Activated T-cell treated with anti-CD3 and anti-CD28 coated beads, Interleukin-2, amount 50 U/mL, for 24 hours (primary cell): ENCODE measurements at places on chromosomes 13 and 19.

DNA sequence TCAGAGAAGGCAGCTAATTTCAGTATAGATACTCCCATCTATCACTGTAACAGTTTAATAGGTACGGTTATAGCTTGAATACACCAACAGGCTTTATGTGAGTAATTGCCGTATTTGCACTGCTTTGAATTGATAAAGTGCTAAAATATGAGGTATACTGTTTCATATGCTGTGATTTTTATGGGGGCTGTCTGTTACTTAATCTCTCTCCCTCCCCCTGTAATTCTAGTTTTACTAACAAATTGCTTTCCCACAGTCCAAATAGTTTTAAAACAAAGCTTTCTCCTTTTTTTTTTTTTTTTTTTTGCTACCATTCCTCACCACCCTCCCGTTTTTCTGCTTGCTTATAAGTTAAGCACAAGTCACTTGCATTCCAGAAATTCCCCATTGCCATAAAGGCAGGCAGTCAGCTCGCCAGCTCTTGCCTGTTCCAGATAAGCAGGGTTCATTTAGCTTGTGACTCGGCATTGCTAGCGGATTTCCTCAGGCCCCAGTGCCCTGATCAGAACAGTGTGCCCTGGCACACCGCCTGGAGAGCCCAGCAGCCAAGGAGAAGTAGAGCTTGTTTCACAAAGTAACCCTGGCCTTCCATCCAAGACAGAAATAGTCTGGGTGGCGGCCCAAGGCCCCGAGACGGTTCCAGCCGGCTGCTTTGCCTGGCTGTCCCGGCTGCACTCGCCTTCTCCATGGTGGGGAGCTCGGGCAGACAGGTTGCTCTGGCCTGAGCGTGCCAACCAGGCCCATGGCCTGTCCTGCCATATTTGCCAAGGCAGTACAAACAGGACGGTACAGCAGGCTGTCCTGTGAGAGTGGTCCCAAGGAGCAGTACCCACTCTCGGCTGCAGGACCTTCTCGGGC lies 43.5 kb upstream of the NPAS1 start:
- no peak for DNase-seq

DNA sequence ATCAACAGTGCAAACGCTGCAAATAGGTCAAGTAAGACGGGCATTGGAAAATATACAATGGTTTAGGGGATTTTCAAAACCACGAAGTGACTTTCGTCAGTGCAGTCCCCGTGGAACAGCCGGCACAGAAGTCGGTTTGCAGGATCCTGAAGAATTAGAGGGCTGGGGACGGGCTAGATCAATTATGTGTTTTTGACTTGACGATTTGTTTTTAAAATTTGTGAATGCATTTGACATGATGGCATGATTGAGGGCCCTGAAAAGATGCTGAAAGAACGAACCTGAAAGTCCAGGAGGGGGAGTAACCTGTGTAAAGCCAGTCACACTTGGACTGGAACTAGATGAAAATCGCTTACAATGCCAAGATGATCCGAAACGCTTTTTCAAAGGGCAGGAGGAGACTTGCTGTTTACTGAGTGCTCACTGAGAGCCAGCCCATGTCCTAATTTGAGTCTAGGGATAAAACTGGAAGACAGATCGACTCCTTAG lies 8.9 kb upstream of the DGKH start:
- no peak for DNase-seq

GRCh38 chr13:37407156-37407555 lies 191.4 kb downstream of the POSTN start:
- DNase-seq, result no peak

- DNase-seq, result no peak
Observed at GRCh38 chr13:76854894-76855293, 31.3 kb downstream of the KCTD12 start.

- no peak for DNase-seq
Observed at GRCh38 chr13:19090495-19090894, 91.1 kb downstream of the TUBA3C start.
